ENCODE measurements at places on chromosomes 5 and 9.
A peak's percentile ranks its signal among the peaks of the same experiment; 100 is the strongest.

DNA sequence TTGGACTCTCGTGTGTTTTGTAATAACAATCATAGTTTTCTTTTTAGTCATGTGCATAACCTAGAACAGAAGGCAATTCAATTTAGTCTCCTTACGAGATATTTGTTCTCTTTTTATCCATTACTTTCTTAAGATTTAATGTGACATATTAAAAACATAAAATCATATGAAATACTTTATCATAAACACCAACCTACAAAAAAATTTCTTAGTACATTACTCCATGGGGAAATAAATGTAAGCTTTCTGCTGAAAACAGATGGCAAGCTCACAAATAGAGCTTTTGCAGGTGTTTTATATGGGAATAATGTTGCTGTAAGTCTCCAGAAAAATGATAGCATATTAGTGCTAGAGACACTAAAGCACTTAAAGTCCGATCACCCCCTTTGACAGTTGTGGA, 1035.2 kb upstream of the ARRDC3 start:
- no peak for DNase-seq

DNA sequence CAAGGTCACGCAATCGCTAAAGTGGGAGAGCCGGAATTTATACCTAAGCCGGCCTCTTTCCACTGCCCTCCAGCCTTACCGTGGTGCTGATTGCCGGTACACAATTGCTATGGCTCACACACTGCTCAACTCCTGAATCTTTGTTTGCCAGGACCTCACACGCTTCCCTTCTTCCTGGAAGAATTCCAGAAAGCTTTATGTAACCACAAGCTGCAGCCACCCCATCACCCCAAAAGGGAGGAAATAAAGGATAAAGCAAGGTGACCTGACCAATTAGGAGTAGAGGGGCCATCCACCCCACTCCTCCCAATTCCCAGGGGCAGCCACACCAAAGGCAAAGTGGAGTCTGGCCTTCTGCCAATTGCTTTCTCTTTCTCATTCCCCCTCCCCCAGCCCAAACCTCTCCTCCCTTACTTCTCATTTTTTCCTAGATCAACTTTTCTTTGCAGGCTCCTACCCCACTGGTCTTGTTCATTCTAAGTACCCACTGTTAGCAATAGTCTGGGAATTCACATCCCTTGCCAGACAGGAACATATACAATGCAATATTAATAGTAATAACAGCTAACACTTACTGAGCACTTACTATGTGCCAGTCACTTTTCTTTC, 18.0 kb upstream of the CDC23 start:
- DNase-seq = no peak

GRCh38 chr9:108035487-108035886, 545.9 kb upstream of the KLF4 start:
- no peak for DNase-seq

GRCh38 chr9:121725008-121725775, 73.8 kb downstream of the DAB2IP start:
- DNase-seq = no peak

DNA sequence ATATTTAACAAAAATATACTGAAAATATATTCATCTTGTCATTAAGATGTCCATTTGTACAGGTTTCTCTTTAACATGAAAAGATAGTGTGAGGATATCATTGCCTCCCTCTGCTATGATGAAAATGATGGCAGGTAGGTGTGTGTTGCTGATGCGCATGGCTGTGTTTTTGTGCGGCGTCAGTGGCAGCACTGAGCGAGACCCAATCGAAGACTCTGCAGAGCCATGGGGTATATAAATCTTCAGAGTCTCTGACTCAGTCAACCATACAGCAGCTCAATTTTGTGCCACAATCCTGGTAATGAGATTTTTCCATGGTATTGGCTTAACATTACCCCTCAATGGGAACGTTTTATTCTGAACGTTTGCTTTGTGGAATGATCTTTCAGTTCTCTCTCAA, 153.5 kb upstream of the IQGAP2 start:
- DNase-seq = no peak

DNA sequence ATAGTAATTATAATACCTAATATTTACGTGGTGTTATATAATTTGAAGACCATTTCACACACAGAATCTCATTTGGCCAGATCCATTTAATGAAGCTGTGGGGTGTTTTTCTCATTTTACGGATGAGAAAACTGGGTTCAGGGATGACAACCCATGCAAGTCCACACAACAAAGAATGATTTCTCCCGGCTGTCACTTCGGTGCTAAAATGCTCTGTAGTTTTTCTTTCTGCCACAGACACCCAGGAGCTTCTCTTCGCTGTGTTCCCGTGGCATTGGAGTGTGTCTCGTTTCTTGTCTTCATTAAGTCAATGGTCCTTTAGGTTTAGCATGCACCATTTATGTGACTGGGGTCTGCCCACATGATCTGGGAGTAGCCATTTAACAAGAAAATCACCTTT, 308.5 kb downstream of the ENC1 start:
- no peak for DNase-seq

- no peak for DNase-seq
These were observed 71.6 kb downstream of the SETX start for GRCh38 chr9:132283165-132283564.

DNA sequence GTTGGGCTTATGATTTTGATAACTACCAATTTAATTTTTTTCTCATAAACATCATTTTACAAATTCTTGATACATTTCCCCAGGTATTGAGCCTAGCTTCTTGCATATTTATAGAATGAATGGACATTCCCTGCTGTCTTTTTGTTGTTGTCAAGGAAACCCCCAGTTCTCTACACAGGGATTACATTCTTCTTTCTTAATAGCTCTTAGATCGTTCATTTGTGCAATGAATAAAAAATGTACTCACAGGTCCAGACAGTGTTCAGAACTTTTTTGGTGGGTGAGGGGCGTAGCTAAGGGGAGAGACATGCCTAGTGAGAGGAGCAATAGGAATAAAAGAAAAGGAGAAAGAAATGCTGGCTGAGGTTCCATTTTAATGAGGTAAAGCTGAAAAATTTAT, 58.6 kb downstream of the VCAN start:
- no peak for DNase-seq

DNA sequence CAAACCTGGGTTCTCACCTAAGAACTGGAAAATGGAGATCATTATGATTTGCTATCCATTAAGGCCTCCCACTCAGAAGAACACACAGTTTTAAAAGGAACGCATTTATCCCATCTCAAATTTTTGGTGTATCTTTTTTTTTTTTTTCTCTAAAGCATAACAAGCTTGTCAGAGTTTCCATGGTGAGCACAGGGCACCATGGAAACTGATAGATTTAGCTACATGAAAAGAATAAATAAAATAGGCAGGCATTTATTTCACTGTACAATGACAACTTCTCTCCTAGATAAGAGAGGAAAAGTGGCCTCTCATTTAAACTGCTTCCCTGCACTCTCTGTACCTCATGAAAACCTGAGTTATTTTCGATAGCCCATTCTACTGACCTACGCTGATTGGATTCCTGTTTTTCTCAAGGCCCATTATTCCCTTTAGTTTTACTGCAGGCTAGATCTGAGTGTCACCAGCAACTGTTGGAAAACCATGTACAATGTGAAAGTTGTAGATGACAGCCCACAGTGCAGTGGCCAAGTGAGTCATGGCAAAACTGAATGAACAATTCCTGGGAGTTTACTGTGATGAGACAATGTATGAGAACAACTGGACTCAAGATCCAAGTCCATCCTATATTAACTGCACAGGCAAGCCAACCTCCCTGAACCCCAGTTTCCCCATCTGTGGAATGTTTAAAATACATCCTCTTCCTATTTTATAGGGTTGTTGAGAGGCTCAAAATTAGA, 4.3 kb upstream of the GDA start:
- DNase-seq = no peak

DNA sequence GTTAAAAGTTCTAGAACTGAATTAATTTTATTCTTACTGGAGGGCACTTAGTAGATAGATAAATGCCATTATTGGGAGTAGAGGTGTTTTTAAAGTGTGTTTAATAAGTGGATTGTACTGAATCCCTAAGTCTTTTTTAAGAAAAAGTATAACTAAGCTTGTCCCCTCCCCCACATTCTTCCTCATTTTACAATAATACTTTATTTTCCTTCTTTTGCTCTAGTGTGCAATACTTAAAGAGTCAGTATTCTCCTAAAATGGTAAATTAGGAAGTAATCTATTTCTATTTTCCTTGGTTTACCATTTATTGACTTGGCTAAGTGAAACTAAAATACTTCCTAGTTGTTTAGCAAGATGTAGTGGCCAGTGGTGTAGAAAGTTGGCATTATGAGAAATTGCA, 11.6 kb downstream of the UBLCP1 start:
- DNase-seq = no peak

GRCh38 chr5:73615085-73615484, 10.9 kb upstream of the ARHGEF28 start:
- no peak for DNase-seq

GRCh38 chr9:123350590-123351310, 5.2 kb upstream of the CRB2 start:
- DNase-seq = peak; percentile 48

DNA sequence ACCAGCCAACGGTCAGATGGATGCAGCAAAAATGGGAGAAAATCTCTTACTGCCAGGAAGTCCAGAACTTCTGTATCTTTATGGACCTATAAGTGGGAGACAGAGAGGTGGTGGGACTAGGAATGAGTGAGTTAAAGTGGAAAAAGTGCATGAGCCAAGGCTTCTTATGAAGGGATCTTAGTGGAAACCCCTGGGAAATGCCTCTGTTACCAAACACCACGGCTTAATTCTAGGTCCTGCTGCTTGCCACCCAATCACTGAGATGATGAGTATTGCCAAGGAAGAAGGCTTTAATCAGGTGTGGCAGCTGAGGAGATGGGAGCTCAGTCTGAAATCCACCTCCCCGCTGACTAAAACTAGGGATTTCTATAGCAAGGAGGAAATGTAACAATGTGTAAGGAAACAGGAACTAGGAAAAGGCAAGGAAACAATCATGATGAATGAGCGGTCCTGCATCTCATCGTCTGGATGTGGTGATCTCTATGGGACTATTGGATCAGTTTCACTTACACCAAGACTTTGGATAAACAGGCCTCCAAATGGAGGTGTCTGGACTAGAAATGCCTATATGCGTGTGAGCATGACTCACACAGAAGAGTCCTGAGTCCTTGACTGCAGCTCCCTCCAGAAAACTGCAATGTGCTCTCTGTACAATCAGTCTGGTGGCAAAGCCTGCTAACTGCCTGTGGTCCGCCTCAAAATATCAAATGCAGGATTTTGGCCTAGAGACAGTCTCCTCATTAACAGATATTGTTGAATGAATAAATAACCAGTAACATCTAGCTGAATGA, 98.2 kb upstream of the PRR16 start:
- no peak for DNase-seq

DNA sequence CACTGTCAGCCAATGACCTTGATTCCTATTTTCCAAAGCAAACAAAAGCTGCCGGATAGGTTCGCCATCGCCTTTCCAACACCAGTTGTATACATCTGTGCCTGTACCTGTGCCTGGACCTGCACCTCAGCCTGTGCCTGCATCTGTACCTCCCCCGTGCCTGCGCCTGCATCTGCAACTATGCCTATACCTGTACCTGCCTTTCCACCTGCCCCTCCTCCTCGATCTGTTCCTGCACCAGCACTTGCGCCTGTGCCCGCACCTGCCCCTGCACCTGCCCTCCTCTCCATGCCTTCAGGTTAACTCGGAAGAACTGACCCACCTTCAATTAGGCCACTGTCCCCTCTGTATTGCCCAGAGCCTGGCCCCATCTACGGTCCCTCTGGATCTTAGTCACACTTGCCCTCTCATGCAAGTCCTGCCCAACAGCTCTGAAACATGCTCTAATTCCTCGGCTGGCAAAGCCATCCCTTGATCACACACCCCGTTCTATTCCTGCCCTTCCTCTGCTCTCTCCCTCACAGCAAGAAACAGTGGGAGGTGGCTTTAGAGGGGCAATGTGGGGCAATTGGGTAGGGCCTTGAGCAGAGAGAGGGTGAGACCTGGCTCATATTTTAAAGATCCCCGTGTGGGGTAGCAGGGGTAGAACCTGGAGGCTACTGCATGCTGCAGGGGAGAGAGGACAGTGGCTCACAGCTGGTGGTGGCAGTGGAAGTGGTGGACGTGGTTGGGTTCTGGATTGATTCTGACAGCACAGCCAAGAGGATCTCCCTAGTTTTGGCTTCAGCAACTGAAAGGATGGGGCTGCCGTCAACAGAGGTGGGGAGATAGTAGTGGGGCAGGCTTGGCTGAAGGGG, 59.6 kb upstream of the PHYKPL start:
- no peak for DNase-seq

- DNase-seq = no peak
These were observed 2.8 kb downstream of the CAMK2A start for GRCh38 chr5:150286820-150287219.

DNA sequence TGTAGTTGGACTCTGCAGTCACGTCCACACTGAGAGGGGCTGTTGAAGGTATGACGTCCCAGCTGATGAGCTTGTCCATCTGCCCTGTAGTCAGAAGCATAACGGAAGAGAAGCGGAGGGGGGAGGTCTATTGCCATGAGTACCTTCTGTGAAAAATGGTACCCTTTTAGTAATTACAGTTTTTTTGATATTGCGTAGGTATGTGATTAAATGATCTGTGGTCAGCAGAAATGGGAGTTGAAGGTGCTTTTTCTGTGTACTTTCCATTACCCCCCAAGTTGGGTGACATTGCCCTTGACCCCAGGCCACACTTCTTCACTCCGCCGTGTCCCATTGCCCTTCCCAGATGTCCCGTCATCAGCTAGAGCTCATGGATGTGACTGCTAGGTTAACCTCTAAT, 45.9 kb downstream of the SNX30 start:
- no peak for DNase-seq

DNA sequence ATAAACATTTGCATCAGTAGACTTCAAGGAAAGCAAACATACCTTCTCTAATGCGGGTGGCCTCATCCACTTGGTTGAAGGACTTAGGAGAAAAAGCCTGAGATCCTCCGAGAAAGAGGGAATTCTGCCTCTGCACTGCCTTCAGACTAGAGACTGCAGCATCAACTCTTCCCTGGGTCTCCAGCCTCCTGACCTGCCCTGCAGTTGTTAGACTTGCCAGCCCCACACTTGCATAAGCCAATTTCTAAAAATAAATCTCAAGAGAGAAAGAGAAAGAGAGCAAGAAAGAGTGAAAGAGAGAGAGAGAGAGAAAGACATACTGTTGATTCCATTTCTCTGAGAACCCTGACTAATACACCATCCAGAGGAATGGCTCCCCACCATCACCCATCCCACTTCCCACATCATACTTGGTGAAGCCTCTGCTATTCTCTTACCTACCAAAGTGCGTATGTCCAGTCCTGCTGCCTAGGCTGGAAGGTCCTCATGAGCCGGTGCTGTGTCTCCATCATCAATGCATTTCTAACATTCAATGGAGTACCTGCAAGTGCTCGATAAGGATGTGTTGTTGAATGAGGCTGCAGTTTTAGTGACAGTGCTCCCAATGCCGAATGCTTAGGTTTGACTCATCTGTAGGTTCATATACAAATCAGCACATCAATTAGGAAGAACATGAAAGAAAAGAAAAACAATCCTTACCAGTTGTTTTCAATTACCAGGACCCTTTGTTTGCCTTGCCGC, 35.1 kb downstream of the ZNF622 start:
- no peak for DNase-seq

DNA sequence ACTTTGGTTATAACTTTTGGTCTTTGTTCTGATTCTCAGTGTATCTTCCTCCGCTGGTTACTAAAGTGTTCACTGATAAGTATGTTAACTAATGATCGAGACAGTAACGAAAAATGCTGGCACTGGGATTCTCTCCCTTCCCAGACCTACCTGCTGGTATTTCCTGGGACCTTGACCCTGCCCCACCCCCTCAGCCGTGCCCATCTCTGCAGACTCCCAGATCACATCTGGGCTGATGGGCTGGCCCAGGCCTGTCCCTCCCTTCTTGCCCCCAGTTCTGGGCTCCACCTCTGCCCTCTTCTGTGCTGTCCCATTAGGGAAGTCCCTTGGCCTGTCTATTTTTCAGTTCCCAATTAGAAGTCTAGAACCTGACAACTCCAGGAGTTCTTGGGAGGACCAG, 46.9 kb downstream of the NEURL1B start:
- DNase-seq = no peak

Measured in ACHN (cell line).